ENCODE measurements at places on chromosomes 7 and 10.

DNA sequence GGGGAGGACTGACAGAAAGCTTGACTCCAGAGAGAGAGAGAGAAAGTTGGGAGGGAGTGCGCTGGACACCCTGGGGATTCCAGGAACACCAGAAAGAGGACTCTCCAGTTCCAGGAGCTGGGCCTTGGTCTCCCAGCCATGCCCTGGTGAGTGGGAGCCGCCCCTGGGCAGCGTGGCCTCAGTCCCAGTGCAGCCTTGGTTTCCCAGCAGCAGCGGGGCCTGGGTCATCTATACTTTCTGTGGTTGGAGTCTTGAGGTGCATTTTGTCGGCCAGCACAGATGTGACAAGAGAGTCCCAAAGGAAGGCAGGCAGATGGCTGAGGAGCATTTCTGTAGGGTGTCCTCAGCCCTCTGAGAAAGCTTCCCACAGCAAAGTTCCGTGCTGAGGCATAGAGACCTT lies 334.7 kb upstream of the ZNF32 start:
- no peak for DNase-seq

DNA sequence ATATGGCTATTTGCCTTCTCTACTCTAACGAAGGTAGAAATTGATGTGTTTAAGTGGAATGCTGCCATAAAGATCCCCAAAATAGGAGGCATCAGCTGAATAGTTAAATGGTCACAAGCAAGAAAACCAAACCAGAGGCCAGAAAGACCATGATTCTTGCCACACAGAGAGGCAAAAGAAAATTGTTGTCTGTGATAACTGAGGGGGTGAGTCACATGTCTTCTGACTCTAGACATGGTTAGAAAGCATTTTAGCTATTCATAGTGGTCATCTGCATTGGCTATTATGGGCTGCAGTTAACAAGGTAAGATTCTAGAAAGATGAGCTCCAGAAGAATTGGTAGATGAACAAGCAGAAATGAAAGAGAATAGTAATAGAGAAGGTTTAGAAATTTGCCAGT lies 361.4 kb upstream of the NPSR1 start:
- DNase-seq, result no peak

DNA sequence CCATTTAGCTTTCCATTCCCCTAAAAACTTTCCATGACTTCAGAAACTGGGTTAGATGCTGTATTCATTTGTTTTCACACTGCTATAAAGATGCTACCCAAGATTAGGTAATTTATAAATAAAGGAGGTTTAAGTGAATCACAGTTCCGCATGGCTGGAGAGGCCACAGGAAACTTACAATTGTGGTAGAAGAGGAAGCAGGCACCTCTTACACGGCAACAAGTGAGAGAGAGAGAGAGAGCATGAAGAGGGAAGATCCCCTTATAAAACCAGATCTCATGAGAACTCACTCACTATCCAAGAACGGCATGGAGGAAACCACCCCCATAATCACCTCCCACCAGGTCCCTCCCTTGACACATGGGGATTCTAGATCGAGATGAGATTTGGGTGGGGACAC lies 336.8 kb downstream of the TFEC start:
- DNase-seq, result no peak

GRCh38 chr10:3162533-3162932 lies 10.0 kb downstream of the PITRM1 start:
- no peak for DNase-seq

DNA sequence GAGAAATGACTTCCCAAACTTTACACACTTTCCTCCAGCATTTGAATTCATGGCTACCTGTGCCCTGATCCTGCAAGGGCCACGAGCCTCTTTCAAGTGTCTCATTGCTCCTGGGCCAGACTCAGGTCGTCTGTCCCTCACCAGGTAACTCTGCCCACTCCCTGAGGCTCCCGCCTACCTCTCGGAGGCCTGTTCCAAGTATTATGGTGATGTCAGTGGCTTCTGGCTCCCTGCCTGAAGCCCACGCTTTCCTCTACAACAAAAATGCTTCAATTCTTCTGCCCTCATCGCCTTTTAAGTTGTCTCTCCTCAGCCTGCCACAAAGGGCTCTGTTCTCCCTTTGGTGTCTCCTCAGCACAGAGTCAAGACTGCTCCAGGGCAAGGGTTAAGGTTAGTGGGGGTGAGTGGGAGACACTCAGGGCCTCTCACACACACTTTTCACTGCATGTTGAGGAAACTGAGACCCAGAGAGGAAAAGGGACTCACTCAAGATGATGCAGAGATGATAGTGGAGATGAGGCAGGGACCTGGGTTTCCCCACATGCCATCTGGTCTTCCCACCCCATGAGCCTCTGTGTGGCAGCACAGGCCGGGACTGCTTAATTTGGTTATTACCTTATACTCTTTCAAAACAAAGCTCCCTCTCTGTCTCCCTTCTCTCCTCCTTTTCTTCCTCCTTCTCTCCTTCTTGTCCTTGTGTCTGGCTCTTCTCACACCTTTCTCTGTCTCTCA lies 28.3 kb upstream of the EGR2 start:
- DNase-seq, result no peak

DNA sequence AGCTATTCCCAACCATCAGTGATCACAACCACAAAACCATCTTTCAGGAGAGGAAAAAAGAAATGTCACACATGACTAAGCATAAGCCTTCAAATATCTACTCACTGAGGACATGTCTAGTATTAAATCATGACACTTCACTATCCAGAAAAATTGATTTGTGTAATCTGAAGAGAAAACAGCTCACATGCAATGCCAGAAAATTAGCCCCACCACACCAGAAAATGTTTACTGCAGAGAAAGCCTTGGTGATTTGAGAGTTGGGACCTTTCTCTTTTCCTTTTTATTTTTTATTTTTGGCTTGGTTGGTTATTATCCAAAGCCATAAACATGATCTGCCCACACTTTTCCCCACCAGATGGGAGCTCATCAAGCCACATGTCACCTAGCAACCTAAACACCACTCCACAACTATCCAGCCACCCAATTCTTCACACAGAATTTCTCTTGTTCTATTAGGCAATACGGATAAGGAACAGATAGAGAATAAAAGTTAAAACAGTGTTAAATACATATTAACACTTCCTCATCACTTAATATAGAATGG lies 3.1 kb downstream of the PARD3 start:
- DNase-seq, result peak; percentile 54

DNA sequence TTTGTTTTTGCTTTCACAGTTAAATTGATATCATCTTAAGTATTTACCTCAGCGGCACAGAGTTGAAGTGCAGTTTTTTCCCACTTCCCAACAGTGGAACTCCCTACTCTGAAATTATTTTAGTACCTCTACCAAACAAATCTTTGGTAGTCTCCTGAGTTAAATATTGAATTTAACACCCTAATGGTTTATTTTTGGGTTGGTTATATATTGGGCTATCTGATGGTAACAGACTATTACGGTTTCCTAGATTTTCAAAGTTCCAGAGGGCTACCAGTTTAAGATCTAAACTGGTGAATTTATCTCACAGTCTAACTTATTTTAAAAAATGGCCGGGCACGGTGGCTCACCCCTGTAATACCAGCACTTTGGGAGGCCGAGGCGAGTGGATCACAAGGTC lies 1.3 kb downstream of the ZNF277 start:
- DNase-seq, result no peak

DNA sequence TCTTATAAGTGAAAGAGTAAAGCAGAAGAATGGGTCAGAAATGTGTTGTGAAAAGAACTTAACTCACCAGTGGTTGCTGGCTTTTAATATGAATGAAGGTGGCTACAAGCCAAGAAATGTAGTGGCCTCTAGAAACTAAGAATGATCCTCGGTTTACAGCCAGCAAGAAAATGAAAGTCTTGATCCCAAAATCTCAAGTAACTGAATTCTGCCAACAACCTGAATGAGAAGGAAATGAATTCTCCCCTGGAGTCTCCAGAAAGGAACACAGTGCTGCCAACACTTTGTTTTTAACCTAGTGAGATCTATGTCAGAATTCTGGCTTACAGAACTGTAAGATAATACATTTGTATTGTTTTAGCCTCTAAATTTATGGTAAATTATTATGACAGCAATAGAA lies 193.0 kb downstream of the FZD1 start:
- peak; percentile 75 for DNase-seq

DNA sequence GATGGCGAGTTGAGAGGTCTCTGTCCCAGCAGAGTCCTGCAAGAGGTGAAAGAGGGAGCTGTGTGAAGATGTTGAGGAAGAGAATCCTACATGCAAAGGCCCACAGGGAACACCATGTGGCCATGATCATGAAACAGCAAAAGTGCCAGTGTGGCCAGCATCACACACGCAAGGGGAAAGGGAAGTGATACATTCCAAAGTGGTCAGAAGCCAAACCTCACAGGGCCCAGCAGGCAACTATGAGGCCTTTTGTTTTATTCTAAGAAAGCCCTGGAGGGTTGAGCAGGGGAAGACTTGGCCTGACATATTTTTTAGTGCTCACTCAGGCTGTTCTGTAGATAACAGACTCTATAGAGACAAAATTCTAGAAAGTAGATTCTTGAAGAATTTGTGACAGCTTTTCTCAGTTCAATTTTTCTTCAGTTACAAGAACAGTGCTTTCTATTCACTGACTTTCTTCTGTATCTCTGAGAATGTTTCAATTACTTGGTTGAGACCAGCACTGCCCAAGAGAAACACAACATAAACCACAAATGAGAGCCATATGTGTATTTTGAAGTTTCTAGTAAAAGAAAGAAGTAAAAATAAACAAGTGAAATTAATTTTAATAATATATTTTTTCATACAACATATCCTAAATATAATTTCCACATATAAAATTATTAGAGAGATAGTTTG lies 82.3 kb downstream of the HTR7 start:
- peak; percentile 49 for DNase-seq

- no peak for DNase-seq
These were observed 25.6 kb upstream of the SH2D4B start for GRCh38 chr10:80512031-80512526.

GRCh38 chr7:76260171-76260703 lies 42.2 kb upstream of the HSPB1 start:
- DNase-seq, result no peak
